ENCODE measurements at places on chromosomes 13 and 19.

DNA sequence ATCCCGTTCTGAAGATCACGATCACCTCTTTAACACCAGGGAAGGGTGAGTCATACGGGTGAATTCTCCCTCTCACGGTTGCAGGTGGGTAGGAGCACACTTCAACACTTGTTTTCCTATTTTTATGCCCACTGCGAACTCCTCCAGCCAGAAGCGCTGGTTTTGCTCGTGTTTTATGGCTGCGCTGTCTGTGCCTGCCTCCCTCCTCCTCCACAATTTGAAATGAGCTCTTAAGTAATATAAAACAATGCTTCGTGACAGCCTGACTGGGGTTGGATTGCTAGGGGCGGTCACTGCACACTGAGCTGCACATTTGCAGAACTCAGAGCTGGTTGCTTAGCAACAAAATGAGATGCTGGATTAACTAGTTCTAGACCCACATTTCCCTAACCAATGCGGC lies 12.9 kb downstream of the CCDC70 start:
- DNase-seq: no peak

DNA sequence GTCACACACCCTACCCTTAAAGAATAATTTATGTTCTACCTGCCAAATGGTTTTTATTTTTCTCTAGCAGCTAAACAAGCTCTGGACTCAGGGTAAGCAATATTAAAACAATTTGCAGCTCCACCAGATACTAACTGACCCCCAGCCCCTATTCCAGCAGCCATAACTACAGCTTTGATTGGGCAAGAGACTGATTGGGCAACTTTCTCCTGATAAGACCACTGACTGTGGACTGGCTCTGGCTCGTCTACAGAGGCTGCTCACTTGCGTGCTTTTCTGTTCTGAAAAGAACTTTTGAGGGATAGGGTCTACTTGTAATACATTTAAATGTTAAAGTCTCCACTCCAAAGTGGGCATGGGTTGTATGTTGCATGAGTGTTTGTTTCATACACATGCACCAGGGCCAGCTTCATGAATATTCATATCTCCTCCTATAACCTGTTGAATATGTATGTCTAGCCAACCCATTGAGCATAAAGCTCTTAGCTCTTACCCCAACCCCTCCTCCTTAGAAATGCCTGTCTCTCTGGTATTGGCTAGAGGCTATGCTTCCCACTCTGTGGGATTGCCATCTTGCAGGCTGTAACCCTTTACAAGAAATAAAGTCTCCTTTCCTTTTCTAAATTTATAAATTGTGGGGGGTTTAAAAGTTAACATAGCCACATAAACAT lies 19.9 kb downstream of the OR7A5 start:
- DNase-seq: no peak

GRCh38 chr13:28819735-28820098 lies 422 bp upstream of the MTUS2 start:
- DNase-seq: no peak

DNA sequence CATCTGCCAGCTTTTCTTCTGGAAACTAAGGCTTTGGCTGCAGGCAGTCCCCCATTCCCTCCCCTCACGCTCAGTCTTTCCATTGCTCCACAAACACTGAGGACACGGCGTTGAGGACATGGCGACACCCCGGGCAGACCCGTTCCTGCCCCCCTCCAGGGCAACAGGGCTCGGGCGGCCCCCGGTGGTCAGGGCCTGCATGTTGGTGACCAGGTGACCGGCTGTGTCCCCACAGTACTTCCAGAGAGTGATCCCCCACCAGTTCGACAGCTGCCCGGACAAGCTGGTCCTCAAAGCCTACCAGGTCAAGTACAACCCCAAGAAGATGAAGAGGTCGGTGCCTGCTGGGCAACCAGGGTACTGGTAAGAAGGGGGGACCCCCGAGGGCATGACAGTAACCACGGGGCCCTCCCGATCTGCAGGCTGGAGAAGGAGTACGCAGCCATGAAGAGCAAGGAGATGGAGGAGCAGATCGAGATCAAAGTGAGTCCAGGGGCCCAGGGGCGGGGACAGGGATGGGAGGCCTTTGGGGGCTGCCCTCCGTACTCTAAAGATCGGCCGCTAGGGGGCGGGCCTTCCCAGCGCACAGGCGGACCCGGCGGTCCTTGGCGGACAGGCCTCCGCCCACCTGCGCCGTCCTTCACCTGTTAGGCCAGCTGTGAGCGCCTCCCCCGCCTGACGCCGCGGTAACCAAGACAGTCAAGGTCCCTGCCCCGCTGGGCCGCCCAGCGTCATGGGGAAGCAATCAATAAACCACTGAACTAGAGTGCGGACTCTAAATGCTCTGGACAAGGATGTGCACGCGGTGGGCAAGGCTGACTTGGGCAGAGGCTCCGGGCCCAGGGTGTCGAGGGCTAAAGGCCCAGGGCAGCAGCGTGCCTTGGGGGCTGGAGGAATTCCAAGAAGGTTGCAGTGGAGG lies 21.1 kb downstream of the PRR36 start:
- DNase-seq: no peak

DNA sequence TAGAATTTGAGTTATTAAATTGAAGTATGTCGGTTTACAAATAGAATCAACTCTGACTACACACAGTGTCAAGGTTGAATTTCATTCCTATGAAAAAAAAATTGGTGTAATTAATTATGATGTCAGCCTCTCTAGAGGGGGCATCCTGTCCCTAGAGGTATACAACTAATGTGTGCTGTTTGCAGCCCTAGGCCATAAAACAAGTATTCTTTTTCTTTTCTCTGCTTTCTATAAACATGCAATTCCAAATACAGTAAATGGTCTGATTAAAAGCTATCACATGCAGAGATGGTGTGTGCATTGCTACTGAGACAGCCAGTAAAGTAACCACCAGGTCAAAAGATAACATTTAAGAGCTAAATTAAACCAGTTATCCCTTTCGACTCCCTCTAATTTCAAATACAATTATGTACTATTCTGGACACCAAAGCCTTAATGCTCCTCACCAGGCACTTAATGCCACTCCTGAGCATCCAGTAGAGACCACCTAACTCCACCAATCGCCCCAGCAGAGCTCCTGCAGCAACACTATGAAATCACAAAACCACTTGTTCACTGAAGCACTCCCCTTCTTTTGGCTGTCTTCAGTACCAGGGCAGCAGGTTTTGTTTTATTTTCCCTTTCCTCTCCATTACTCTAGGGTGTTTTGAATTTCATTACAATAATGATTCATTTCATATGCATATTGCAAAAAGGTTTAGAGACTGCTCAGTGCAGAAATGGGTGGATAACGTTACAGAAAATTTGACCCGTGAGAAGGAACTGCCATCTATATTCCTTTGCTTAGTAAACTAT lies 426.9 kb downstream of the PCDH9 start:
- no peak for DNase-seq

Measured in cerebellar nuclear complex (tissue), 1 donor.